ENCODE measurements at places on chromosomes 13 and 19. TPM values are rescaled to one million over a fixed set of nuclear protein-coding genes. Genes with fewer than 3 reads are reported as not detected.

- no peak for DNase-seq
These were observed 145.7 kb downstream of the ABCC4 start for GRCh38 chr13:95155504-95155903.

- DNase-seq: no peak
These were observed 37.5 kb downstream of the PPP2R1A start for GRCh38 chr19:52227196-52227940.

ZNF528 gene
- 42.5 TPM for total RNA-seq

ZNF540 gene
- total RNA-seq: 0.36 TPM
